ENCODE measurements at places on chromosomes 1 and 21.

GRCh38 chr21:38814126-38815059 is 8.7 kb downstream of the ETS2 start:
- no peak for DNase-seq

GRCh38 chr21:14900058-14900457 is 164.7 kb downstream of the NRIP1 start:
- DNase-seq = no peak

DNA sequence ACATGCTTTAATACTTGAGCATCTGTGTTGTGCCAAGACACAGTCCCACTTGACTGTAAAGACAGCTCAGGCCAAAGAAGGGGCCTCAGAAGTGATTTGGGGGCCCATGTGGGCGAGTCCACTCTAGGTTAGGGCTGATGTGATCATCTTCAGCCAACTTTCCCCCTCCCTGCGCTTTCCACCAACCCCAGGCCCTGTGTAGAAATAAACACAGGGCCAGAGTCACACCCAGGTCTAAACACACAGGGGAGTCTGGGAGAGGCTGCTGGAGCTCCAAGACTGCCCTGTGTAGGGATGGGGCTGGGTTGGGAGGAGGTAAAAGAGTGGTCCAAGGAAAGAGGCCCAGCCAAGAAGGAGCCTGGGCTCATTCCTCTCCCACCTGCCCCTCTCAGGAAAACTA is 2.5 kb upstream of the WNT2B start:
- DNase-seq = no peak

DNA sequence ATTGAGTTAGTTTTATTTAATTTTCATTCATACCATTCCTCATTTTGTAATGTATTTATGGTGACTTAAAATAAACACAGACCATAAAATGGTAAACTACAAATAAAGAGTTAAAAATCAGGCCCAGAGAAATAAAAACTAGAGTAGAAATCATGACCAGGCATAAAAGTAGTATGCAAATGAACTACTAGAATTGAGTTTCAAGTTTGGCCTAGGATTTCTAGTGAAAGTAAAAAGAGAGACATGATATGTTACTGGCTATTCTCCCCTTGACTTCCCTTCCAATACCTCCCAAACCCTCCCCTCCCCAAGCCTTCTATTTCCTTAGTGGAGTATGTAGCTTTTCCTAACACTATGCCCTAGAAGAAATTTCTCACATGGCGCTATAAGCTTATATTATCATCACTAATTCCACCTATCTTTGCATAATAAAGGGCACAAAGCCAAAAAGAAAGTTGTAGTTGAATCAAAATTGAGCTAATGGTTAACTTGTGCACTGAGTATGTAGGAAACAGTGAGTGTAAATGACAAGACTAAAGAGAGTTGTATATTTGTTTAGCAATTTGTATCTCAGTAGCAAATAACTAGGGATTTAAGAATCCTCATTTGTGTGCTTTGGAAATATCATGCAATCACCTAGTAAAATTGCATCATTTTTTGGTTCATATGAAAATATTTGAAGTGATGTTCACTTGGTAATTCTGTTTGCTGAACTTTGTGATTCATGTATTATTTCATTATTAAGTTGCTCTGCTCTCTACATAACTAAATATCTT is 29.7 kb upstream of the CDC14A start:
- peak; percentile 31 for DNase-seq

DNA sequence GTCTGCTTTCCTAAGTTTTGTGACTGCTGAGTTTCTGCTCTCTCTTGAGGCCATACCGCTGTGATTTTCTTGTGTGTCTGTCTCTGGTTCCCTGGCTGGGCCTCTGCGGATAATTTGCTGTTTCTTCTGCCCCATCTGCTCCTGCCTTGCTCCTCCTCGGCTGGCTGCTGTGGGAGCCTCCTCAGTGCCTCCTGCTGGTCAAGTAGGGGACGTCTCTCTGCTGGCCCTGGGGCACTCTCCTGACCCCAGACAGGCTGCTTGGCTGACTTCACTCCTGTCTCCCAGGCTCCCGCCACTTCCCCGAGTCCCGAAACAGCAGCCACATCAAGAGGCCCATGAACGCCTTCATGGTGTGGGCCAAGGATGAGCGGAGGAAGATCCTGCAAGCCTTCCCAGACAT is 28.5 kb downstream of the ETNK2 start:
- no peak for DNase-seq

DNA sequence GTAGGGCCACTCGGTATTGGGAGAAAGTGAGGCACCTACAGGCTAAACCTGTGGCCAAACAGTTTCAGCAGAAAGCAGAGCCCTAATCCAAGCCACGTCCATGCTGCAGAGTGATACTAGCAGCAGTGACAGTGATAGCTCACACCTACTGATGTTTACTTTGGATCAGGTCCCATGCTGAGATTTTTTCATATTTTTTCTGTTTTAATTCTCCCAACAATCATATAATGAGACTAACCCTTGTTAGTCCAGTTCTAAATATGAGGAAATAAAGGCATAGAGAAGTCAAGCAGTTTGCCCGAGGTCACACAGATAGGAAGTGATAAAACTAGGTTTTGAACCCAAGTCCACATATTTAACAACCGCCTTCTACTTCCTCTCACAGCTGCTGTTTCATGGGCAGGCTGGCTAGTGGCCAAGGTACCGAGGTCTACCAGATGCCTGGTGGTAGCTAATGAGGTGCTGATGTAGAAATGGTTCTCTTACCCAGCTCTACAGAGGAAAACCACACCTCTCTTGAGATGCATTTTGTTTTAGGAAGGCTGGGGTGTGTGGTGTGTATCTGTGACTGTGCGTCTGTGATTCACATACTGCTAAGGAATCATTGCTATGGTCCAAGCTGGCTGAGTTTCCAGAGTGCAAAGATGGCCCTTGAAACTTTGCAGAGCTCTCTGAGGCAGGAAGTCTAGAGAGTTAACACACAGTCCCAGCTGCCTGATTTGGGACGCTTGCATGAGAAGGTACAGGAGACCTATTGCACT is 80.3 kb upstream of the ARTN start:
- DNase-seq = no peak

- DNase-seq = no peak
These were observed 12.8 kb upstream of the CAMK1G start for GRCh38 chr1:209570743-209571142.

GRCh38 chr1:68276448-68276847 is 44.1 kb upstream of the WLS start:
- no peak for DNase-seq

DNA sequence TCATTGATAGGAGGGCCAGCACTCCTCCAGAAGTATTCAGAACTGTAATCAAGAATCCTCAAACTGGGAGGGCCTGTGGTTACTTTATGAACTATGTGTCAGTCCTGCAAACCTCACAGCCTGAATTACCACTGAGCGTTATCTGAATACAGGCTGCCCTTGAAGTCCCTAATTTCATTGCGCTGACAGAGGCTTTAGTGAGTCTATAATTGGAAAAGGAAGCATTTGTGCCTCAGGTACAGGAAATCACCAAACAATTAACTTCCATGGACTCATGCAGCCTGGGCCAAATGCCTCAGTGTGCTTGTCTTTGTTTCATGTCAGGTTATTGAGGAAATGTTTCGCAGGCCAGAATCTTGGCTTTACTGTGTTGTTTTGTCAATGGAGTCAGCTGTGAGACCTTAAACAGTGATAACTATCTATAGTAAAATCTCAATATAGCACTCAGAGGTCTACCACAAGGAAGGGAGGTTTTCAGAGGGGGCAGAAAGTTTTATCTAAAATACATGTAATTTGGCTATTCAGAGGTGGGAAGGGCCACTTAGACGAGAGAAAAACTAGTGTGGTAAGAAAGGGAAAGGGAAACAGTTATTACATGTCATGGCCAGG is 32.9 kb upstream of the DOCK7 start:
- peak; percentile 25 for DNase-seq

- DNase-seq = no peak
These were observed 111.3 kb downstream of the TGFBR3 start for GRCh38 chr1:91774520-91775203.

DNA sequence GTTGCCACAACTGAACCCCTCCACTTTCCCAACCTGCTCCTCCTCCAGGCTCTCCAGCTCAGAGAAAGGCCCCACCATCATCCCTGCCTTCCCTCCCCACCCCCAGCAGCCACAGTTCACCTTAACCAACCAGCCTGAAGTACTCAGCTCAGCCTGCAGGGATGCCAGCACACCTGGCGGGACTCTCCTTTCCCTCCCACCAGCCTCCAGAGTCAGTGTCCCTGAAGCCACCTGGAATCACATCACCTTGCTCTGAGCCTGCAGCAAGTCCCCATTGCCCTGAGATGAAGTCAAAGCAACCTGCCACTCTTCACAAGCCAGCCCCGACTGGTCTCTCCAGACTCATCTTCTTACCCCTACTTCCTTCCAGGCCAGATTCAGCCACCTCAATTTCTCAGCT is 26.2 kb upstream of the ZC3H12A start:
- DNase-seq = no peak

GRCh38 chr21:45438391-45439145 is 33.6 kb downstream of the COL18A1 start:
- no peak for DNase-seq

- DNase-seq = no peak
These were observed 379.6 kb downstream of the TTLL7 start for GRCh38 chr1:83619170-83619896.

- DNase-seq = no peak
These were observed at the start of gene F13B for GRCh38 chr1:197066719-197067456. TSS of gene F13B (minus strand) at chr1:197067260. CDS start at chr1:197067223, 37 bp downstream.

DNA sequence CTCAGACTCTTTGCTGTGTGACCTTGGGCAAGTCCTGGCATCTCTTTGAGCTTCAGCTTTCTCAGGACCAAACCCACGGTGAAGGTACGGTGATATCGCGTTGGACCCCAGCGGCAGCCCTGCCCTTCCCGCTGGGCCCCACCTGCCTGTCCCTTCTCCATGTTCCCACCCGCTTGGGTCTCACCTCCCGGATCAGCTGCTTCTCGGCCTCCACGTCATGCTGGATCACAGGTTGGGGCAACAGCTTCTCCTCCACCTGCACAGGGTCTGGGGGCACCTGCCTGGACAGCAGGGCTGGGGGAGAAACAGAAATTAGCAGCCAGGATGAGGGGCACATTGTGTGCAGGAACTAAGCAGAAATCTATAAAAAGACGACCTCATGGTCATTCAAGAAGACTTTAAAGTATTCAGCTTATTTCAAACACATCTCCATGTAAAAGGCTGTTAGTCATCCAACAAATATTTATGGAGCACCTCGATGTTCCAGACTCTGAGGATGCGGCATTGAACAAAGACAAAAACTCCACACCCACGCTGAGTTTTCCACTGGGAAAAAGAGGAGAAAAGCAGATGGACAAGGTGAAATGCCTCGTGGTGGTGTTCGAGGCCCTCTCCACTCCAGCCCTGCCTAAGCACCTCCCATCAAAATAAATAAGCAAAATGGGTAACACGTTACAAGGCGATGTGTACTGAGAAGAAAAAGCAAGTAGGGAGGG is 19.5 kb downstream of the KIF17 start:
- DNase-seq = peak; percentile 41

- DNase-seq = no peak
These were observed 4.3 kb downstream of the MEF2D start for GRCh38 chr1:156496211-156496761.

DNA sequence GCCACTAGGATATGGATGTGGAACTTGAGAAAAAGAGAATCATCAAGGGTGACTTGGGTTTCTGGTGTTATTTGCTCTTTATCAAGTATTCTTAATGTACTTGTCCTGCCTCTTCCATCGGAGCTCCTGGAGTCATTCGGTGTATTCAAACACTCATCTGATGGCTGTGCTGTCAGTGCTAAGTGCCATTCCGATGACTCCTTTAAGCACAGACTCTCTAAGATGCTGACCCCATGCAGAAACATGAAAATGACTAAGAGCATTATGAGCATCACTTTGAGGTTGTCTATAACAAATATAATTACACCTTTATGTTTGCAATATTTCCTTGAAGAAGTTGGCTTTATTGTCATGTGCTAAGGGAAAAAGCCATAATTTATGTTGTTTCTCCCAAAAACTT is 11.3 kb upstream of the RPL5 start:
- DNase-seq = no peak

- DNase-seq = no peak
These were observed 67.3 kb downstream of the PTGER3 start for GRCh38 chr1:70980361-70980760.

GRCh38 chr1:195872376-195872775 is 735.9 kb downstream of the KCNT2 start:
- no peak for DNase-seq

GRCh38 chr1:77759071-77760028 is at the start of gene USP33:
TSS of gene USP33 (minus strand) at chr1:77759852. CDS start at chr1:77741697, 18,155 bp downstream.
- DNase-seq = peak; percentile 93

GRCh38 chr21:28581976-28582375 is 410.7 kb downstream of the LTN1 start:
- no peak for DNase-seq

DNA sequence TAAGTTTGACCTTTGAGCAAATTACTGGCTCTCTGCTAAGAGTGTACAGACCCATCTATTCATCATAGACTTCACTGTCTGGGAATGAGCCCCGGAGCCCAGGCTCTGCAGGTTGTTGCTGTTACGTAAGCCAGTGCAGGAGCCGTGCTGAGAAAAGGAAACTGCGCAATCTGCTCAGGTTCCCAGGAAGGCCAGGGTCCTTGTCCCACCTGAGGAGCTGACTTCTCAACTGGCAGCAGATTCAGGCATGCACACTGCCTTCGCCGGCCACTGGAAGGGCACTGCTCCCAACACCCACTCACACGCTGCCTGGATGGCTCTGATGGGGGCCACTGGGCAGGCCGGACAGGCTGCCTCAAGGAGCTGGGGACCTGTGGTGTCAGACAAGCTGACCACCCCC is 19.5 kb downstream of the RCAN1 start:
- peak; percentile 59 for DNase-seq

DNA sequence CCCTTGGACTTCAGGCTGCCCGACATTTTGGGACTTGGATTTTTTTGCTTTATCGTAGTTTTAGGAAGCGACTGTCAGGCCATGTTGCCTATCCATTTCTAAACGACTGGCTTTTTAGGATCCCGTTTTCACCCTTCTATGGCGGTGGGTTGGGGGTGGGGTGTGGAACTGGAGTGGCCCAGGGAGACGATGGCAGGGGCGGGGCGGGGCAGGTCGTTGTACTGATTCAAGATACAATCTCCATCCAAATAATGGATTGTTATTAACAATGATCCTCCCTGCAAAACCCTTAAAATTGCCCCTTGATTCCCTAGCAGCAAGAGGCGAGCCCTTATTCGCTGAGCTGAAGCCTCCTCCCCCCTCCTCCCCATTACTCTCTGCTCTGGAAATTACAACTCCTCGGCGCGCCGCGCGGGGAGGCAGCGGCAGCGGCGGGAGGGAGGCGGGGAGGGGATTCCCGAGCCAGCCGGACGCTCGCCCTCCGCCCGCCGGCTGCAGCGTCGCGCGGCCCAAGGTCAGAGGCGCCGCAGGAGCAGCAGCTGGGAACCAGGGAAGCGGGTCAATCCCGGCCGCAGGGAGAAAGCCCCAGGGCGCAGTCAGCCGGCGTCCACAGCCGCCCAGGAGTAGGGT is at the start of gene TRIM67:
Gene TRIM67, plus strand, starts transcription at position 392 of the 630 bp plus-strand sequence. CDS start 912 bp downstream, outside the sequence.
- DNase-seq = peak; percentile 60
